BJ (cell line): ENCODE measurements at places on chromosomes 1 and 21. TPM values are rescaled to one million over a fixed set of nuclear protein-coding genes. Genes with fewer than 3 reads are reported as not detected.

PERM1 gene
- not detected in 2 replicates for polyA plus RNA-seq

PLA2G4A gene
- polyA plus RNA-seq, result 0.48 and 0.92 TPM in 2 replicates

STRIP1 gene
- polyA plus RNA-seq, result 37.3 and 46.2 TPM in 2 replicates

ADARB1 gene
- polyA plus RNA-seq, result 8.9 and 10.9 TPM in 2 replicates

OXCT2 gene
- polyA plus RNA-seq, result 0.53 and 1.2 TPM in 2 replicates

FGR gene
- not detected in 2 replicates for polyA plus RNA-seq

VSIG8 gene
- not detected in 2 replicates for polyA plus RNA-seq

RPTN gene
- not detected in 2 replicates for polyA plus RNA-seq

LRRC8B gene
- 0.20 and 0.22 TPM in 2 replicates for polyA plus RNA-seq

CXADR gene
- 0.01 and 0.02 TPM in 2 replicates for polyA plus RNA-seq

CYP4A11 gene
- not detected in 2 replicates for polyA plus RNA-seq

B3GALT2 gene
- 1.5 and 3.7 TPM in 2 replicates for polyA plus RNA-seq

PRKAA2 gene
- polyA plus RNA-seq, result 0.70 and 1.6 TPM in 2 replicates

MPZ gene
- 0.42 and 0.69 TPM in 2 replicates for polyA plus RNA-seq

MTARC2 gene
- 5.7 and 6.1 TPM in 2 replicates for polyA plus RNA-seq

SYT2 gene
- 0.01 TPM in 1 of 2 replicates, not detected in the other for polyA plus RNA-seq

DYNLT5 gene
- polyA plus RNA-seq, result 0.52 and 1.1 TPM in 2 replicates

AGRN gene
- polyA plus RNA-seq, result 32.7 and 41.2 TPM in 2 replicates

RGS8 gene
- not detected in 2 replicates for polyA plus RNA-seq

ADAMTS1 gene
- polyA plus RNA-seq, result 651 and 1,081 TPM in 2 replicates

LCE3E gene
- polyA plus RNA-seq, result not detected in 2 replicates

KRTAP13-2 gene
- polyA plus RNA-seq, result not detected in 2 replicates

RIT1 gene
- 25.8 and 42.6 TPM in 2 replicates for polyA plus RNA-seq

EXTL1 gene
- polyA plus RNA-seq, result 3.6 and 5.0 TPM in 2 replicates

SLFNL1 gene
- polyA plus RNA-seq, result 0.06 and 0.10 TPM in 2 replicates

NUDT4B gene
- 19.6 and 20.4 TPM in 2 replicates for polyA plus RNA-seq

MGST3 gene
- 220 and 261 TPM in 2 replicates for polyA plus RNA-seq

RGS16 gene
- polyA plus RNA-seq, result 0.23 TPM in 2 replicates

PUSL1 gene
- polyA plus RNA-seq, result 11.9 and 18.2 TPM in 2 replicates

SPRR2B gene
- not detected in 2 replicates for polyA plus RNA-seq

RGS13 gene
- polyA plus RNA-seq, result not detected in 2 replicates

SRP9 gene
- polyA plus RNA-seq, result 250 and 272 TPM in 2 replicates

CSMD2 gene
- 1.8 and 2.0 TPM in 2 replicates for polyA plus RNA-seq

RPF1 gene
- 17.1 and 31.1 TPM in 2 replicates for polyA plus RNA-seq

P3H1 gene
- polyA plus RNA-seq, result 167 and 228 TPM in 2 replicates

PDC gene
- 0.29 TPM in 1 of 2 replicates, not detected in the other for polyA plus RNA-seq

SH2D5 gene
- polyA plus RNA-seq, result 1.6 and 3.5 TPM in 2 replicates

BCAS2 gene
- polyA plus RNA-seq, result 11.0 and 30.1 TPM in 2 replicates

RHD gene
- polyA plus RNA-seq, result 0.10 and 0.12 TPM in 2 replicates
